ENCODE measurements at places on chromosomes 12 and 14. TPM values are rescaled to one million over a fixed set of nuclear protein-coding genes. Genes with fewer than 3 reads are reported as not detected.

Gene GUCY2C
- 0.17 TPM for total RNA-seq

Gene DHRS7
- total RNA-seq: 64.8 TPM

Gene PPP1R1A
- total RNA-seq: not detected

Gene TBX5
- 0.43 TPM for total RNA-seq

Gene FOS
- total RNA-seq: 2.2 TPM
